Left renal pelvis (tissue), 4 donors: ENCODE measurements at places on chromosomes 2 and 18. TPM values are rescaled to one million over a fixed set of nuclear protein-coding genes. Genes with fewer than 3 reads are reported as not detected.

GRCh38 chr18:58960946-58961722 lies 96.5 kb downstream of the ZNF532 start:
- no peak for DNase-seq

- no peak for DNase-seq
Observed at GRCh38 chr2:48328942-48329723, 200.8 kb upstream of the STON1 start.

Gene CYRIA
- 3.1 TPM for polyA plus RNA-seq

DNA sequence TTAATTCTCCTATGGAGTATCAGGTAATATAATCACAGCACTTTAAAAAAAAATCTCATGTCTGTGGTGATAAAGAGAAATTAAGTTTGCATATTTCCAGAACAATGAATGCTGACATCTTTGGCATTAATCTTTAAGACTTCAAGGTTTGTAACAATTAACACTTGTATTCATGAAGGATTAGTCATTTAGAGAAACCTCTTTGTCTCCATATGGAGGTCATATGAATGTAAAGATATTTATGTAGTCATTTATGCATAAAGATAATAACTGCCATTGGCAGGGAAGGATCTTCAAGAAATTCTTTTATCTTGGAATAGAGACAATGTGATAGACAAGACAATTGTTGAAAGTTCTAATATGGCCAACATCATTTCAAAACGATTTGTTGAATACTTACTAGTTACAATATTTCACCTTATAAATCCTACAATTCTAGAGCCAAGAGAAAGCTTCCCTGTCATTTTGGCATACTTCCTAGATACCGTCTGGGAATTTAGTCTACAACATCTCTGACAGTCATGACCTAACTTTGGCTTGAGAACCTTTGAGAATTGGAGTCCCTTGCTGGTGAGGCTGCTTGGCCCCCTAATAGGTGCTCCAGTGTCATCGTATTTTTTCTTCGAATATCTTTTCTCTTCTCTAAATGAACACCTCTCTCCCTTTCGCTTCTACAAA lies 33.6 kb downstream of the RASGRP3 start:
- no peak for DNase-seq

Gene VIT
- 4.6 TPM for polyA plus RNA-seq

GRCh38 chr18:26696308-26696707 lies 148.0 kb upstream of the KCTD1 start:
- no peak for DNase-seq

- no peak for DNase-seq
Observed at GRCh38 chr2:69501301-69501700, 64.1 kb upstream of the NFU1 start.

Gene DIPK1C
- polyA plus RNA-seq = 0.18 TPM

GRCh38 chr18:56323673-56324072 lies 314.7 kb downstream of the TXNL1 start:
- no peak for DNase-seq

GRCh38 chr2:205477016-205477705 lies 205.1 kb upstream of the NRP2 start:
- no peak for DNase-seq

- DNase-seq = no peak
Observed at GRCh38 chr2:58407487-58407886, 166.4 kb upstream of the FANCL start.

- DNase-seq = no peak
Observed at GRCh38 chr2:179261151-179261825, 3.3 kb downstream of the SESTD1 start.

- no peak for DNase-seq
Observed at GRCh38 chr2:153622285-153622684, 143.7 kb upstream of the RPRM start.

DNA sequence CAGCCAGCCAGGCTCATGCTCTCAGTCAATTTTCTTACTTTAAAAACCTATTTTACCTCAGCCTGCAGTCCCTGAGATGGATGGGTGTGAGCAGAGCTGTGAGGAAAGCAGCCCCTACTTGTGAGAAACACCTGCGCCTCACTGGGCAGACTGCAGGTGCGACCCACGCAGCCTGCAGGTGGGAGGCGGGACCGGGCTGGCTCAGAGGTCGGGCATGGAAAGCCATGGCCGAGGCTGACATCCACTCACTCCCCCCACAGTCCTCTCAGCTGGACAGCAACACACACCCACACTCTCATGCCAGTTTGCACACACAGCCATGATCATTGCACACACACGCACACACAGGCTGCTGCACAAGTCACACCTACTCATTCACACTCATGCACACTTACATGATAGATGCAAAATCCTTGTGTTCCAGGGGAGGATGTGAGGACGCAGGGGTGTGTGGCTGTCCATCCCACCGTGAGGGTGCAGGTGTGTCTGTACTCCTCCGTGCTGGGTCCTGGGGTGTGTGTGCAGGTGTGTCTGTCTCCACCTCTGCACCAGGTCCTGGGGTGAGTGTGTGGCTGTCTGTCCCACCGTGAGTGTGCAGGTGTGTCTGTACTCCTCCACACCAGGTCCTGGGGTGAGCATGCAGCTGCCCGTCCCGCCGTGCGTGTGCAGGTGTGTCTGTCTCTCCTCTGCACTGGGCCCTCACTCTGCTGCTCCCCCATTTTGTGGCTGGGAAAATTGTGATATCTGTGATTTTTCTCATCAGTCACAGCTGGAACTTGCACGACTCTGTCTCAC lies 166.5 kb downstream of the RTP5 start:
- DNase-seq = no peak

- peak; percentile 2 for DNase-seq
Observed at GRCh38 chr2:142165790-142166189, 35.0 kb upstream of the LRP1B start.

DNA sequence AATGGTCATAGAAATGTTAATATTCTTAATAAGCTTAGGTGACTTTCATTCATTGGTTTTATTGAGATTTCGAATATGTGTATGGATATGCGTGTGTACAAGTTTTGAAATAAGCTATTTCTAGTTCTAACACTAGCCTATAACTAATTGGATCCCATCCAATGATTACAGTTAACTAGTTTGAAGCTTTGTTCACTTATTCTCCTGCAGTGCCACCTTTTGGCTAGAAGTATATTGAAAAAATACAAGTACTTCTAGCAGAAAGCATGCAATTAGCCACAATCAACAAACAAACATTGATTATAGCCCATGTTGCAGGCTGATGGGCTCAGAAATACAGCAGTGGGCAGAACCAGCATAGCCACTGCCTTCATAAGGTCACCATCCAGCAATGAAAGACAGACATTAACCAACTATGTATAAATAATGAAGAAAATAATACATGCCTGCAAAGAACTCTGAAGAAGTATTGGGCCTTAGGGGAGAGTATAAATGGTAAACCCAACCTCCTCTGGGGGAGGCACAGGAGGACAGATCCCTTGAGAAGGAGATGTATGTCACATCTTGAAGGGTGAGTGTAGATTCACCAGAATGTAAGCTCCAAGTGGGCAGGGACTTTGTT lies 5.1 kb upstream of the PIEZO2 start:
- DNase-seq = no peak

Gene PLGLB2
- 4.8 TPM for polyA plus RNA-seq

DNA sequence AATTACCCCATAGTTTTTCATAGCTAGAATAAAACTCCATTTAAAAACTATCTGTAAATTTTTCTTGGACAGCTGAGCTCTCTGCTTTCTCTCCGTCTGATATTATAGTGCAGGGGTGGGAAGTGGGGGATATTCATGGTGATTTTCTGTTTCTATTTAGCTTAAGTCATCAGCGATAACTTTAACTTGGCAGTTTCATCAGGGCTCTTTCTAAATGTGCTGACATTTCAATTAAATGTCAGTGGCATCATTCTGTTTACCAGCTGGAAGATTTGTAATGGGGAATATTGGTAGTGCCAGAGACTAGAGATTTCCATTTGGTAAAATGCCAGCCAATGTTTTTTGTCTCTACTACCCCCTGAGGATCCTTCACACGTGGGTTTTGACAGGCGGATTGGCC lies 53.5 kb upstream of the CAPN13 start:
- no peak for DNase-seq

DNA sequence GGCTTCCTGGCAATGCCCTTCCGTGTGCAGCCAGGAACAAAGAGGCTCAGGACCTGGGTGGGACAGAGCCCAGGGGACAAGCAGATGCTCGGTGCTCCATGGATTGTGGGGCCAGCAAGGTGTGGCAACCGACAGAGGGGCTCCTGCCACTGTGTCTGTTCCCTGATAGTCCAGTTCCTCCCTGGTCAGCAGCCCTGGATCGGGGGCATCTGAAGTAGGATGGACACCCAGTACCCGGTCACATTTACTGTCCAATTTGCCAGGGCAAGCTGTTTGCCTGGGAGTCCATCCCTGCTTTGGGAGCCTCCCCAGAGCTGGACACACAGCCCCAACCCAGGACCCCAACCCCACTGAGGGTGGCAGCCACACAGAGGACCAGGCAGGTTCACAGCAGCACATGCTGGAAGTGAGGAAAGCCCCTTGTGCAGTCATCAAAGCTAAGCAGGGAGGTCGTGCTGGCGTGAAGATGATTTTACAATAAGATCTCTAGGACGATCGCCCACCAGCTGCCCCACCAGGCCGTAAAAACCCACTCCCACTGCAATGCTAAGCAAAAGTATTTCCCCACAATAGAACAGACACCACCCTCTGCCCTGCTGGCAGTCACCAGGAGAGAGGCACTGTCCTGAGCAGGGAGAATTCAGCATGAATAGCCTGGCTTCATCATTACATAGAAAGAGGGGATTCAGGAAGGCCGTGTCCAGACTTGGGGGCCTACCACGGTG lies 141.7 kb downstream of the NDUFA10 start:
- DNase-seq = no peak
